ENCODE measurements at places on chromosomes 2 and 18.

DNA sequence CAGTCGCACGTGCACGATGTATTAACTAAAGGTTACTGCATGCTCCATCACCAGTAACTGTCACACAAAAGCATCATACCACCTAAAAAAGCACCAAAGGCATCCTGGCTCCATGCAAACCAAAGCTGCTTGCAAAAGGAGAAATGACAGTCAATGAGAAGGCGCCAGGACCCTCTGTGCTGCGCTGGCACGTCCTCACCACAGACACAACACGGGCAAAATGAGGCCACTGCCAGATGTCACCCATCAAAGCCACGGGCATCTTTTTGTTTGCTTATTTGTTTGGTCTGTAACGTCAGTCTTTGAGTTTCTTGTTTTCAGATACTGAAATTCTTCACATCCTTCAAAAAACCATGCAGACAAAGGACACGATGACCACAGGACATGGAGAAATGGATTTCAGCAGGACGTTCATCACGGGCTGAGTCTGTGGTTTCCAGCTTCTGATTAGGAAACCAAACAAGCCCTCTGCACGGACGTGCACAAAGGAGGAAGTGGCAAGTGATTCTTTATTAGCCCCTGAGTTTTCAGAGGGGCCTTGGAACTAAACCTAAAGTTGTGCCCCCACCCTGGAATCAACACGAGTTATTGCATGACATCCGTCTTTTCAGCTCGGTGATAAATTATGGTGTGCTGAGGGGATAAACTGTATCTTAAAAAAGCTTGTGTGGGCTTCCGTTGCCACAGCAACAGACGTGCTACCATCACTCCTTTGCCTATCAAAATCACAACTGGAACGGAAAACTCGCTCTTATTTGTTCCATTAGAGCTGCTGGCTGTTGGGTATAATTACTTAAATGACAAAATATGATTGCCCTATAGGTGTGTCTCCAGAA lies 181.8 kb downstream of the EIPR1 start:
- DNase-seq: no peak

DNA sequence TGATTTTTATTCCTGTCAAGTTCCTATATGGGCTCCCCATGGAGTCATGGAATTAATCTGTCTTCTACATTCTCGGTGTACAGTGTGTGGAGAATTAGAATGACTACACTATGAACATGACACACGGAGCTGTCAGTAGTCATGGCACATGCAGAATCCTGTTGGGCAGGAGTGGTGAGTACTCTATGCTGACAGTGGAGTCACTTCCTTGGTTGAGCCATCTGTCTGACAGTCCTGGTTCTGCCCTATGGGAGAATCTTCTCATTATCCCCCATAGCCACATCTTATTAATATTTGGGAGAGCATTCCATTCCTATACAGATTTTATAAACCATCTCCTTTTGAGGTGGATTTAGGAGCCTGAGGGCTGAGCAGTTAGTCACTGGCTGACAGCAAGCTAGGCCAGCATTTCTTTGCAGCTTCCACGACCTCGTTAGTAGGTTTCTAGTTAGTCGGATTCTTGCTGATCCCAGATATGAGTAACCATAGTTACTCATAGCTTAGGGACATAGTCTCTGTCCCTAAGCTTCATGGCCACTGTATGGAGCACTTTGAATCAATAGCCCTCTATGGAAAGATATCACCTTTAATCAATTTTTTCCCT lies 90.6 kb downstream of the MDH1 start:
- DNase-seq: no peak

GRCh38 chr18:55838841-55839240 lies 250.8 kb upstream of the TCF4 start:
- DNase-seq: no peak

DNA sequence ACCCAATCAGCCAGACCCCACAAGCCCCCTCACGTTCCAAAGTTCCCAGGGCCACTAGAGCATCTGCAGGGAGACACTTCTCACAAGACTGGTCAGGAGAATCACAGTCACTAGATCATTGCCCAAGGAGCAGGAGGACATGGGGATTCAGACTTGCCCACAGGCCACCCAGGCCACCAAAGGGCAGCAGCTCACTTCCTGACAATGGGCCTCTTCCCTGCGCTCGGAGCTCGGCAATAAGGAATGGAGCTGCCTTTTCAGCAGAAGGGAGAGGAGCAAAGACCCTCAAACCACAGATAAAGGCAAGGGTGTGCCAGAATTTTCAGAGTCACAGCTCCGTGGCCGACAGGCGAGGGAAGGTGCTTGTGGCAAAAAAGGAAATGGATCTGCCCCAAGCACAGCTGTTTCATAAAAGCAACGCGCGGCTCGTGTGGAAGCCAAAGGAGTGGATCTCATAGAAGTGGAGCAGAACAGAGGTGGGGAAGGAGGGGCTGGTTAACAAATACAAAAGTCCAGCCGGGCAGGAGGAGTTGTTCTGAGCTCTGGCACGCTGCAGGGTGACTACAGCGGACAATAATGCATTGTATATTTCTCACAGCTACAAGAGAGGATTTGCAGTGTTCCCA lies 72.1 kb downstream of the EDAR start:
- DNase-seq: no peak

DNA sequence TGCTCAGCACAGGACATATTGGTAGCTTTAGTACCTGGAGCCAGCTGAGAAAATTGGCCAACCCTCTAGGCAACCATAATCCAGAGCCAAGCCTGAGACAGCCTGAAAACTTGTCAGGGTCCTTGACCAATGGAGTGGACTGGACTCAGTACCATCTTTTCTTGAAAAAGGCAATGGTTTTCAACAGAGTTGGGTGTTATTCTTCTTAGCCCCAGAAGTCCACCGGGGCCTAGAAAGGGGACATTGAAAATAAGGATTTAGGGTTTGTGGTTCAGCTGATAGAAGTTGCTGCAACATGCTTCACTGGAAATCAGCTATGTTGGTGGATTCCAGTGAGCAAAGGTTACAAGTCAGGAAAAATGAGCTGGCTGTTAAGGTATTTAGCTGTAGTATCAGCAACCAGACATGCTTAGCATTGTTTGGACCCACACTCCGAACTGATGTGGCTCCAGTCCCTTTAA lies 22.1 kb upstream of the CNOT11 start:
- no peak for DNase-seq

DNA sequence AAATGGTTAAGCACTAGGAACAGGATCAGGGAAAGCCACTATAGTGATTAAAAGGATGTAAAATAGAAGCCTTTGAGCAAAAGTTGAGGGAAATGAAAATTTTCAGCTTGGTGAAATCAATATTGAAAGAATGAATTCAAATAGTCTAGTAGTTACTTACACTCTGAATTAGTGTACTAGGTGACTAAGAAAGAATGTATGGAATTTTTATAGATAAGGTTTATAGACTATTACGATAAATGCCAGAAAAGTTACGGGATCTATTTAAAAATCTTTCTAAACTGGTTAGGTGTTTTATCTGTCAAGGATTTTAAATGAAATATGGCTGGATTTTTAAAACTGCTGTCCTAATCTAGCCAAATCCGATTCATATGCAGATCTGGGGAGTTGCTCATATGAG lies 208.6 kb downstream of the MYO3B start:
- DNase-seq: no peak

- DNase-seq: no peak
These were observed 9.8 kb downstream of the NRP2 start for GRCh38 chr2:205692104-205692503.

Data from NCI-H526 treated with DMSO at 0.1 percent for 48 hours (cell line).